ENCODE measurements at places on chromosomes 5 and 9.
A peak's percentile ranks its signal among the peaks of the same experiment; 100 is the strongest.

- no peak for DNase-seq
Observed at GRCh38 chr9:128298535-128299482, 22.7 kb downstream of the SWI5 start.

DNA sequence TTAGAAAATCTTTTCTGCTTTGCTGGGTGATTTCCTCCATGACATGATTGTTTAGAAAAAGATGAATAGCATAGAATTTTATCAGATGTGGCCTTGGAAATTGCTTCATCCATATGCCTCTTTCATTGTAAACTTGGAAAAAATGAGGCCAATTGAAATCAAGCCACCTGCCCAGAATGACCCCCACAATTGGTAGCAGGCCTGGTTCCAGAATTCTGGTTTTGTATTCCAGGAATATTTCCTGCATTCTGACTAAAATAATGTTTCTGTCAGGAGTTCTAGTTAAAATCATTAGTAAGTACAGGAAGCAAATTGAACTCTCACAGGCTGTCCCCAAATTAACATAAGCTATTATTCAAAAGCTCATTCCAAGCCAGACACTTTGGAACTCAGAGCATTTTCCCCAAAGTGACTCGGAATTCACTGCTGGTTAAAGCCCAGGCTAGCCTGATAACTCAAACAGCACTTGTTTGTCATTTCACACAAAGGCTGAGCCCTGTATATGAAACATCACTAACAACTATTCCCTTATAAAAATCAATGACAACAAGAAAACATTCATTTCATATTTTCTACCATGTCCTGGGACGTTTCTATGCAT is 75.1 kb upstream of the ADCY2 start:
- DNase-seq: no peak

DNA sequence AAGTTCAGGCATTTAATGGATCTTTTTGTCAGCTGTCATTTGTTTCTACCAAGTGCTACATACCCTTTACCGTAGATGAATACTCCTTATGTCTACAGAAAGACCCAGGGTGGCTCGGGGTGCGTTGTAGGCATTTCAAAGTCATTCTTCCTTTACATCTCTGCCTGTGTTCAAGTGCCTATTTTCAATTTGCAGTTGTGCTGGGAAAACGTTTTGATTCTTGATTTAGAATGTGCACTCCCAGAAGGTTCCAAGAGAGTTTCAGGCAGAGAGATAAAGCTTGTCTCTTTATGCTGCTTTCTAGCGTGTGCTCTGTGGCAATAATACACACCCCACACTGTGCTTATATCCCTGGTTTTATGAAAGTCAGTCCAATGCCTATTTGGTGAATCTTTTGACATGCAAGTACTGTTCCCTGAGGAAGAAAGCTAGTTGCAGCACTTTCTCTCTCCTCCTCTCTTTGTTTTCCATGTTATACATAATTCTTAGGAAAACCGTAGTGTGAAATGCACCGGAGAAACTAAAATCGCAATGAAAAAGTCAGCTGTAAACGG is 828.1 kb upstream of the ZNF608 start:
- no peak for DNase-seq

DNA sequence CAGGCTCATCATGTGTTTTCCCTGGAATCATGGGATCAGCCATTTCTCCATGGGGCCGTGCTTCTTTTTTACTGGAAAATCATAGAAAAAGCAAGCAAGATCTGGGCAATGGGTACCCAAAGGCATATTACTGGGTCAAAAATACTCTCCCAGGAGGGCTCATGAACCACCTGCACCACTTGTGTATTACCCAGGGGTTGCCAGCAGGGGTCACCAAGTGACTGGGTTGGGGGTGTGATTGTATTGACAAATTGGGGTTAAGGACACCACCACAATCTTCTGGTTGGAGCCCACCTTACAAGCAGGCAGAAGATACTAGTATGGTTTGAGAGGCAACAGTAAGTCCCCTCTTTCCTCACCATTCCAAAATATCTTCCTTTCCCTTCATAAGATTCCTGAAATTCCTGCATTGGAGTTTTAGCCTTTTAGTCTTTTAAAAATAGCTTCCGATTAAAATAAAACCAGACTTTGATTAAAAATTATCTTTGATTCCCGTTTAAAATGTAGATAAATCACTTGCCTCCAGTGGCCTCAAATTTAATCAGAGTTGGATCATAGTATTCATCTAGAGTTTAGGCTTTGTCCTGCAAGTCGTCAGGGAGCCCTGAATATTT is 603.3 kb downstream of the KIF4B start:
- peak; percentile 10 for DNase-seq

DNA sequence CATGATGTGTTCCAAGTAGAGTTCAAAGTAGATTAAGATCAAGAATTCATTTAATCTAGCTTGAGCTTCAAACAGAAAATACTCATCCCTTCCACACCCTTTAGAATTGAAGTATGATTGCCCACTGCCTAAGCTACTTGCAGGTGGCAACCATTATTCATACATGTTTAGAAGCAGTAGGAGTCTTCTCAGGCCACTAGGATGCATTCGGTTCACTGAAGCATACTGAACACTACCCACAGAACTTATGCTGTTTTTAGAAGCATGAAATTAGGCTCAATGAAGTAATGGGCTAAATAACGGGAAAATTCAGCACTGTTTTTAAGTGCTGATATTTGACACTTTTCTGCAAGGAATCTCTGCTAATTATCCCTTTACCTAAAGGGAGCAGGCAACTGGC is 263.4 kb downstream of the DEPDC1B start:
- no peak for DNase-seq

GRCh38 chr5:122137702-122138101 is 8.4 kb downstream of the ZNF474 start:
- no peak for DNase-seq

DNA sequence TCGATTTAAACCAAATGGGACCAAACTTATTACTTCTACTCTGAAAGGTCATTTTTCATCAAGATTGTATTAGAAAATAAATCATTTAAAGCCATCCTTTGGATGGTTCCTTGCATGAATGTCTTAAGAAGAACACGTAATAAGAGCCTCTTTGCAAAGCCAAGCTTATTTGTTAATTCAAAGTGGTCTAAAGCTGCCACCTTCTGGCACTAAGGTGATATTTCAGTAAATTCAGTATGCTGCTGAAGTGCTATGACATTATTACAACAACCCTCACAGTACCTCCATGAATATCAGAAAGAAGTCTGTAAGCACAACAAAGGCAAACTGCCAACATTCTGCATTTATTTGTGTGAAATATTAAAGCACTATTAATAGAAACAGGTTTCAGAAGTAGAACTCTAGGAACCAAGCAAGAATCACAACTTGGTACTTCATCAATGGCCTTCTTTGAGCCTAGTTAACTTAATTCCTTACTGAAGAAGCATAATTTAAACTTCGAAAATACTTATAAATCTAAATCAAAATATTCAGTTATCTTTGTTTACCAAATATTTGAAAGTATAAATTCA is 53.1 kb upstream of the TYRP1 start:
- peak; percentile 35 for DNase-seq

GRCh38 chr5:134561871-134562296 is 36.4 kb downstream of the JADE2 start:
- no peak for DNase-seq

DNA sequence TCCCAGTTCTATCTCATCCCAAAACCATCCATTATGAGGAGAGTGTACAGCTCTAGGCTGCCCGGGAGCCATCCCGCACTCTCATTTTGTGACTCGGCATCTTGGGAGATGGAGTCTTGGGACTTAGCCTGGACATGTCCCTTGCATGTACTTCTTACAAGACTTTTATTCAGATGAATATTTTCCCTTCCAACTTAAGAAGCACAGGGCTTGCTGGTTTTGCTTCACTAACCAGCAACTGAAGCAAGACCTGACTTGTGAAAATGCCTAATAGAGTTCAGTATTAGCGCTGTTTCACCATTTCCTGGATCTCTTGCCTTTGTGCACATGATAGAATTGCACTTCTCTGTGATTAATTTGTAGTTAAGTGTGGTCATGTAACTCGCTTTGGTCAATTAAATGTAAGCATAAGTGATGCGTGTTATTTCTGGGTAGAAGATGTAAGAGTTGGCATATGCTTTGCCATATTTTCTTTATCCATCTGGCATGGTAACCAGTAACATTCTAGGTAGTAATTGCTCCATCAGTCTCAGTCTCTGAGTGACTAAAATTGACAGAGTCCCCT is 55.8 kb downstream of the PDCD1LG2 start:
- DNase-seq: no peak

- no peak for DNase-seq
Observed at GRCh38 chr9:126223798-126224531, 102.7 kb upstream of the MVB12B start.

DNA sequence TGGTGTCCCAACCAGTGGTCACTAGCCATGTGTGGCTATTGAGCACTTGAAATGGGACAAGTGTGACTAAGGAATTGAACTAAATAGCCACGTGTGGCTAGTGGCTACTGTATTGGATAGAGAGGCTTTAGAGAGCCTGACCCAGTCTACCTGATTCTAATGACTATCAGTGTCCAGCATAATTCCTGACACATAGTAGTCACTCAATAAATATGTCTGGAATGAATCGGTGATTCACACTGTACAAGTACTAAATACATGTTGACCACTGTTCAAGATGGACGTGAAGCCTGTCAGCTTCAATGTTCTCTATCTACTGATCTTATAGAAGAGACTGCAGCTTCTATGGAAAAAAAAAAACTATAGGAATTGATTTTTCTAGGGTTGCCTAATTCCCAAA is 57.7 kb upstream of the MAST4 start:
- no peak for DNase-seq

- peak; percentile 84 for DNase-seq
Observed at GRCh38 chr5:178282391-178282790, 49.8 kb upstream of the PHYKPL start.

- DNase-seq: no peak
Observed at GRCh38 chr9:33129886-33130881, 37.0 kb downstream of the B4GALT1 start.

- no peak for DNase-seq
Observed at GRCh38 chr9:127664678-127665507, 41.9 kb upstream of the CFAP157 start.
